ENCODE measurements at places on chromosomes 12 and 14. TPM values are rescaled to one million over a fixed set of nuclear protein-coding genes. Genes with fewer than 3 reads are reported as not detected.

RASSF3 gene
- 11.5 TPM for total RNA-seq

ACSM4 gene
- not detected for total RNA-seq

IL26 gene
- total RNA-seq, result not detected

PROX2 gene
- not detected for total RNA-seq

GARIN6 gene
- not detected for total RNA-seq

APOF gene
- not detected for total RNA-seq

CCDC38 gene
- total RNA-seq, result not detected

ZNF268 gene
- total RNA-seq, result 25.8 TPM

VASH1 gene
- total RNA-seq, result 27.8 TPM

LTA4H gene
- total RNA-seq, result 42.0 TPM

DACT1 gene
- 10.4 TPM for total RNA-seq

CLEC4D gene
- total RNA-seq, result not detected

RAB5B gene
- 183 TPM for total RNA-seq

RAPGEF3 gene
- 118 TPM for total RNA-seq

TC2N gene
- total RNA-seq, result 7.7 TPM

CNIH1 gene
- total RNA-seq, result 74.9 TPM

ALG10B gene
- 11.0 TPM for total RNA-seq

EXOC3L4 gene
- not detected for total RNA-seq

CIDEB gene
- total RNA-seq, result 2.2 TPM

BCL11B gene
- 8.1 TPM for total RNA-seq

TRHDE gene
- 39.0 TPM for total RNA-seq

KRT7 gene
- not detected for total RNA-seq

MGP gene
- 23.6 TPM for total RNA-seq

SMIM41 gene
- not detected for total RNA-seq

TTC8 gene
- total RNA-seq, result 35.5 TPM

KRT80 gene
- total RNA-seq, result not detected

ATP23 gene
- 3.9 TPM for total RNA-seq

LGR5 gene
- total RNA-seq, result 16.5 TPM

FERMT2 gene
- 56.6 TPM for total RNA-seq

CACNB3 gene
- total RNA-seq, result 112 TPM

MFAP5 gene
- total RNA-seq, result 2.0 TPM

IAPP gene
- total RNA-seq, result not detected

TCTN2 gene
- total RNA-seq, result 22.7 TPM

TSPAN19 gene
- total RNA-seq, result 2.4 TPM

OR6C2 gene
- total RNA-seq, result not detected

SDR9C7 gene
- 0.43 TPM for total RNA-seq

PLCZ1 gene
- total RNA-seq, result not detected

TMEM63C gene
- total RNA-seq, result 63.6 TPM

STAC3 gene
- 3.0 TPM for total RNA-seq

RAD9B gene
- total RNA-seq, result 1.7 TPM

RIPK3 gene
- 3.3 TPM for total RNA-seq

CCND2 gene
- 163 TPM for total RNA-seq

KRT78 gene
- total RNA-seq, result not detected

SERPINA12 gene
- not detected for total RNA-seq

PTPRB gene
- total RNA-seq, result 24.6 TPM

CLEC14A gene
- total RNA-seq, result 8.9 TPM

B4GALNT1 gene
- 113 TPM for total RNA-seq

PRKAG1 gene
- total RNA-seq, result 45.3 TPM

LAG3 gene
- 0.63 TPM for total RNA-seq

TAS2R8 gene
- 2.4 TPM for total RNA-seq

DPPA3 gene
- total RNA-seq, result not detected

TAS2R19 gene
- total RNA-seq, result 9.6 TPM

OTX2 gene
- total RNA-seq, result not detected

OASL gene
- total RNA-seq, result 0.26 TPM

DIO3 gene
- total RNA-seq, result 0.63 TPM

CLEC4C gene
- total RNA-seq, result not detected
